ENCODE measurements at places on chromosomes 2 and 18.

GRCh38 chr2:128166746-128167353 is 75.8 kb downstream of the UGGT1 start:
- no peak for DNase-seq

DNA sequence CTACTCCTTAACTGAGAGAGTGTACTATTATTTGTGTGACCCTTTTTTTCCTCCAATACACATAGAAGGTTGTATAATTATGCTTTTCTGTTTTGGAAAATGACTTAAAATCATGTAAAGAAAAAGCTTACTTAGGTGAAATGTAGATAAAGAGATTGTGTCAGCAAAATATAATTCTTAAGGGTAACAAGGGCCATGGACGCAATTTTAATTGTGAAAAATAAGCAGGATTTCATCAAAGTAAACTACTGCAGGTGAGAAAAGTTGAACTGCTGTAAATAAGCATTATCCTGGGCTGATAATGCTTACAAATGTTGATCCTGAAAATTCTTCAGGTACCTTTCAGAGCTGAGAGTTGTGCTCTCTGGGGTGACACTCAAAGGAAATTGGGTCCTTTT is 141.5 kb downstream of the RPIA start:
- DNase-seq, result no peak

GRCh38 chr2:218216336-218216673 is 684 bp upstream of the ARPC2 start:
- DNase-seq, result no peak

DNA sequence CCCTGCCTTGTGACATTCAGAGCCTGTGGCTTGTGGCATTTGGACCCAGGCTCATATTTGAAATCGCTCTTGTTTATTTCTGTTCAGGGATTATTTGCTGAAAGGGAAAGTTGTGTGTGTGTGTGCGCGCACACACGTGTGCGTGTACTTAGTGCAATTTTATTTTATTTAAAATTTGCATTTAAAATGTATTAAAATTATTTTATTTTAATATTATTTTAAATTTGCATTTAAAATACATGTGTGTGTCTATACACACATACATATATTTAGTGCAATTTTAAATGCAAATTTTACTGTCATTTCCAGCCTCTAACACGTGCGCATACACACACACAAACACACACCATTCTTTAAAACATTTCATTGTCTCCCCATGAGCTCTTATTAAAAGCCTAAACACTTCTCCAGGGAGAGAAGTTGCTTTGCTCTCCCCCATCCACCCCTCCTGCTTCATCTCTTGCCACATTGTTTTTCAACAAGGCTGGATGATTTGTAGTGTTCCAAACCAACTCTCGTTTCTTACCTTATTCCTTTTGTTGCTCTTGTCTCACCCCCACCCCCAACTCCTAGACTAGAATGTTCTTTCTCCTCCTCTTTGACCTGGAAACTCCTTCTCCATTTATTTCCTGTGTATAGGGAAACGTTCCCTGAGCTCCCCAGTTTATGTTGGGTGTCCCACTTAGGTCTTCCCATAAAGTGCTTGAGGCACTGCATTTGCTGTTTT is 3.8 kb upstream of the CCDC68 start:
- DNase-seq, result no peak

GRCh38 chr18:14908541-14908940 is 160.6 kb downstream of the ANKRD30B start:
- DNase-seq, result no peak

- DNase-seq, result no peak
These were observed 73.4 kb downstream of the ZFP36L2 start for GRCh38 chr2:43152741-43153647.

DNA sequence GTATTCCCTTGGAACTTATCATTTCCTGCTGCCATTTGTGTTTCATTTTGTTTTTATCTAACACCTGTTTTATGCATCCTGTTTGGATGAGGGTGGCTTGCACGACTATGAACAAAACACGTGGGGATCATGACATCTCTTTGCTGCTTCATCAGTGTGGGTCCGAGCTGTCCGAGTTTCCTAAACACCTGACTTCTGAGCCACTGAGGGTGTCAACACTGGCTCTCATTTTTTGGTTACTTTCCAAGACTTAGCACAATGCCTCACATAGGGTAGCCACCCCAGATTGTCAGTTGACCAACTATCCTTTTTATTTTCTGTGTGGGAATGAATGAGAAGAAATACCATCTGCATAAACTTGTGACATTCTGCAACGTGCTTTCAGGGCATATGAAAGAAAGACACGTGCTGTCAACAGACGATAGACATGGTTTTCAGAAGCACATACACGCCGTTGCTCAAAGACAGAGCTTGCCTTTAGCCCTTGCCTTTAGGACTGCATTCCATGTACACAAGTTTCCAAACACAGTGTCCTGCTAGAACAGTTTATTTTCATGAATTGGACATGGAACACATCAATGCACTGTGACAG is 166.7 kb downstream of the MYT1L start:
- no peak for DNase-seq

DNA sequence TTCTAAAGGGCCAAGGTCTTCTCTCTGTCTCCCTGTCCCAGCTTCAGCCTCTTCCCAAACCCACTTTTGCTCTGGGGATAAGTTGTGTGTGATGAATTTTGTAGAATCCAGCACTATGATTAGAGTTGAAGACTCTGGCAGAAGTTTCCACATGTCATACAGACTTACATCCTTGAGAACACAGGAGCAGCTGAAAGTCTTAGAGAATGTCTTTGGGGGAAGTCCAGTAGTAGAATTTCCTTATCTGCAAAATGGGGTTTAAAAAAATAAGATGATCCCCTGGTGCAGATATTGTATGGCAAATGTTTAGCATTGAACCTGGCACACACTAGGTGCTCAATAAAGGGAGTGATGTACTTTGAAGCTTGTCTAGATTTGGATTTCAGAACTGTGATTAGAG is 65.2 kb downstream of the TMEM247 start:
- no peak for DNase-seq

DNA sequence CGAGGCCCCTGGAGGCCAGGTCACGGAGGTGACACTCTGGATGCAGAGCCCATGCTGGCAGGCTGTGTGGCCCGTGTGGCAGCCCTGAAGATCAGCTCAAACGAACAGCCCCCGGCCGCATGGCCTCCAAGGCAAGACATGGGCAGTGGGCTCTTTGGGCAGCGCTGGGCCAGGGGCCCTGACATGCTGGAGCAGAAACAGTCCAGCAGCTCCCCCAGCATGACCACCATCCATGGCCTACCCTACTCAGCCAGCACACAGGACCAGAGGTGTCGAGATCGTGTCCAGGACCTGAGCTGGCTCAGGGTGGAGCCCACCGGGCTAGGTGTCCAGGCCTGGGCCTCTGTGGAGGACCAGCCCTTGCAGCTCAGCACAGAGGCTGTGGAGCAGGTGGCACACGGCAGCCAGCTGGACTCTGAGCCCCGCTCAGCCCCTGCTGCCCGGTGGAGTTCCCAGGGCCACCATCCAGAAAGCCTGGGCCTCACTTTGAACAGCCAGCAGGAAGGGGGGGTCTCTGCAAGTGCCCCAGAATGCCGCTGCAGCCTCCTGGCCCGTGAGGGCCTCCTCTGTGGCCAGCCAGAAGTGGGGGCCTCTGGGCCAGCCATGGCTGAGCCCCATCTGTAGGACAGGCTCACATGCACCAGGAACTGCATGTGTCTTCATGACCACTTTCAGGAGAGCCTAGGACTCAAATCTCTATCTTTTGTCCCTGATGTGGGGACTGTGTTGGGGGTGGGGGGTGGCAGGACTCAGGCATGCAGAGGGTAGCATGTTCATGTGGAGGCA is 8.9 kb downstream of the AMER3 start:
- DNase-seq, result no peak

- DNase-seq, result no peak
These were observed at the start of gene C2orf92 for GRCh38 chr2:97669448-97669847. TSS of gene C2orf92 (plus strand) at chr2:97669713. CDS start at chr2:97669789, 76 bp downstream.

DNA sequence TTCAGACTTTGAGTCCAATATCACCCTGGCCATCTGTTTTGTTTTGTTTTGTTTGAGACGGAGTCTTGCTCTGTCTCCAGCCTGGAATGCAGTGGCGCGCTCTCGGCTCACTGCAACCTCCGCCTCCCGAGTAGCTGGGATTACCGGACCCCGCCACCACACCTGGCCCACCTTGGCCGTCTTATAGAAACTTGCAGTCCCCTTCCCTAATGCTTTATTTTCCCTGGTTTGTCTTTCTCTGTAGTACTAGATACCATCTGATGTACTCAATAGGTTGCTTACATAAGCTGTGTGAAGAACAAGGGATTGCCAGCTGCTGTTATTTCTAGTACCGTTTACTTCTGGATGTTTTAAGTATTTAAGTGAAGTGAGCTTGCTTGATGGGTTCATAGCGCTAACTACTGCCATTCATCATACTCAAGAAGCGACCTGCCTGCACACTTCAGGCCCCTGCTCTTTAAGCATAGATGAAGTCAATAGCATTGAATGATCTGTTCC is 1.2 kb downstream of the RPL31 start:
- DNase-seq, result no peak

GRCh38 chr2:101737478-101738255 is 40.2 kb downstream of the MAP4K4 start:
- DNase-seq, result no peak

DNA sequence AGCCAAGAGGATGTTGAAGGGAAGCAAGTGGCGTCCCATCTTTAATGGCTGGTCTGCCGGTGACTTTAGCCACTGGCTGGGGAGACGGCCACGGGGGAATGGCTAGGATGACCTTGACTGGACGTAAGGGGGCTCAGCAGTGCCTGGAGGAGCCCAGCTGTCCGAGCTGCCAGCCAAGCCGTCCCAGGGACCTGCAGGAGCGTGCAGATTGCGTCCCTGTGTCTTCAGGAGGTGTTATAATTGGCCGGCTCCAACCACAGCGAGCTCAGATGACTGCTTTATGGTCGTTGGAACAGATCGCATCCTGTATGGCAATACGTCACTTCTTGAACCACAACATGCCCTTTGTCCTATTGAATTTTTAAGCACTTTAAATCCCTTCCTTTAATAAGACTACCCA is 204.6 kb downstream of the EIPR1 start:
- no peak for DNase-seq

DNA sequence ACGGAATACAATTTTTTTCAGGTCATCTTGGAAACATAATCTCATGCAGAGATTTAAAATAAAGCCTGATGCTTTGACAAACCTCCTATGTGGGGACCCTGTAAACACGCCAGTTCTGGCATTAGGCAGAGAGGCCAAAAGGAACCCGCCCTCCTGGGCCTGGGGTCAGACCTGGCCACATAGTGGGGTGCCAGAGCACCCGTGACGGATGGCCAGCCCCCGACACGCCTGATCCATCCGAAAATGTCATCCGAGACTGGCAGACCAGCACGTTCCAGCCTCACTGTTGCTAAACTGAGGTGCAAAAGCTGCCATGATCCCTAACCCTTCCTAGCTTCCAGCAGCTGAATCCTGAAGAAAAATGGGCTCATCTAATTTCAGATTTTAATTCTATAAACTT is 222.6 kb upstream of the SALL3 start:
- DNase-seq, result no peak

GRCh38 chr2:96956211-96956610 is 30.2 kb downstream of the FAM178B start:
- DNase-seq, result no peak

DNA sequence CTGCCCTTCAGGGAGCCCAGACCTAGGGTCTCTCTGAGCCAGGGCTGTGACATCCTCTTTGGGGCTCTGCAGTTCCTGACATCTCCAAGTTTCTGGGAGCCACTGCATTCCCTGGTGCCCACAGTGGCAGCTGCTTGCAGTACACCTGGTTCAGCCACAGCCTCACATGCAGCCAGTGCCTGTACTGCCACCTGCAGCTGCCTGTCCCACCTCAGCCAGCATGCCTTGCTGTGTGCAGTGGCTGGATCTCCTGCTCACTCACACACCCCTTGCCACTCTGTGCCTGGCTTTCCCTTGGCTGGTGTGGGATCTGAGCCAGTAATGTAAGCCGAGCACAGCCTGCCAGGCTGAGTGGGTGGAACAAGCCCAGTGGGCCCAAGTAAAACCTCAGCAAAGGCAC is 1288.7 kb downstream of the CNTNAP5 start:
- DNase-seq, result no peak

GRCh38 chr2:180938451-180938850 is 42.0 kb upstream of the UBE2E3 start:
- DNase-seq, result no peak

GRCh38 chr2:63189026-63189425 is 138.4 kb downstream of the OTX1 start:
- DNase-seq, result no peak

- DNase-seq, result no peak
These were observed 232.8 kb upstream of the HS6ST1 start for GRCh38 chr2:128551435-128551834.

DNA sequence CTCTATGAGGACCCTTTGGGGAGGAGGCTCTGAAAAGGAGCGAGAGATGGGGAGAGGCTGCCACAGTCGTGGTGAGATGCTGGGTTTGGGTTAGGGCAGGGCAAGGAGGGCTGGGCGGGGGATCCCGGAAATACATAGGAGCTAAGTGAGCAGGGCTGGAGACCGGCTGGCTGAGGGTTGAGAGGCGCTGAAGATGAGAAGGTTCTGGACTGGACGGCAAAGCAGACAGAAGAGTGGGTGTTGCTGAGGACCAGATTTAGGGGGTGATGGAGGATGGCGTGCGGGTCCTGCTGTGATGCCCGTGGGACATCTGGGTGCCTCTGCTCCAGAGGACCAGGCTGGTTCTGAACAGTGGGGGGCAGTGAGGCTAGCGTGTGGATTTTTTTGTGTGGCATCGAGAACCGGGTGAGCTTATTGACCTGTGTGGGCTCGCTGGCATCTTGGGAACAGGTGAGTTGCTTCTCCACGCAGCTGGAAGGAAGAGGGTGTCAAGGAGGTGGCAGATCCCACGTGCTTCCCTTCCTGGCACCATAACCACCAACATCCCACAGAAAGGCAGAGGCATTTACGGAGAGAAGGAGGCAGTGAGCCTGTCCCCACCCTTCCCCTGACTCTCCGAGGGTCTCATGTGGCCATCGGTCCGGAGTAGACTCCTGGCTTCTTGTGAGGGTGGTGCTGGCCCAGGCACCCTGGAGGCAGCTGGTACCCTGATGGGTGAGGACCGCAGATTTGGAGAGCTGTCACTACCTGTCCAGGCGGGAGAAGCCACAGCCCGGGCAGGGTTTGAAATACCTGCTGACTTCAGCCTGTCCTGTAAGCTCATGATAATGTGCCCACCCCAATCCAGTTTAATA is 70.3 kb downstream of the ASB1 start:
- DNase-seq, result no peak

DNA sequence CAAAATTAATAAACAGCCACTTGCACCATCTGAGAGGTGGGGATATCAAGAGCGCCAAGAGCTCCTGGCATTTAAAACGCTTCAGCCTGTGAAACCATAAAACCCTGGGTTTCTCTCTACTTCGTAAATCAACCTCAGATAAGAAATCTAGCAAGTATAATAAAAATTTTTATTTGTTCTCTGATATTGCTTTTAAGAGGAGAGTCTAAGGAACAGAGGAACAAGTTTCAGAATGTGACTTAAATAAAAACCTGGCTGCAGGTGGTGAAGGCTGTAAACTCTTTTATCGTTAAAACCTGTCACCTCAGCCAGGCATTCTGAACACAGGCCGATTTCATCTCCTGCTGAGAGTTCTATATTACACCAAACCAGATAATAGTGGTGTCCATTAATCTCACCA is 9.9 kb downstream of the DYTN start:
- no peak for DNase-seq

GRCh38 chr2:84832772-84833461 is 48.0 kb downstream of the TRABD2A start:
- peak; percentile 3 for DNase-seq

- peak; percentile 63 for DNase-seq
These were observed 298.9 kb downstream of the DSEL start for GRCh38 chr18:67217551-67218166.

GRCh38 chr2:239947729-239948045 is 77.5 kb downstream of the NDUFA10 start:
- DNase-seq, result no peak

Data from spinal cord (tissue), 10 donors.